Sigmoid colon (tissue), 7 donors: ENCODE measurements at places on chromosomes 1 and 21. TPM values are rescaled to one million over a fixed set of nuclear protein-coding genes. Genes with fewer than 3 reads are reported as not detected.

The GUCA2B gene
- 168 TPM for polyA plus RNA-seq

The HTR1D gene
- polyA plus RNA-seq, result 0.13 TPM

The DENND1B gene
- polyA plus RNA-seq, result 6.6 TPM

The HSD3B2 gene
- 0.60 TPM for polyA plus RNA-seq

The SPRR1A gene
- not detected for polyA plus RNA-seq

The ARHGEF16 gene
- polyA plus RNA-seq, result 51.8 TPM

The AMPD1 gene
- polyA plus RNA-seq, result 0.92 TPM

The FCRL2 gene
- polyA plus RNA-seq, result 0.60 TPM

The DRAXIN gene
- not detected for polyA plus RNA-seq

The GJC2 gene
- polyA plus RNA-seq, result 0.60 TPM

The WNT3A gene
- polyA plus RNA-seq, result 0.01 TPM

The COL8A2 gene
- polyA plus RNA-seq, result 2.4 TPM

The DLGAP3 gene
- not detected for polyA plus RNA-seq

The FAM229A gene
- polyA plus RNA-seq, result 0.60 TPM

The SPATA1 gene
- 0.44 TPM for polyA plus RNA-seq
